ENCODE measurements at places on chromosomes 2 and 18.

DNA sequence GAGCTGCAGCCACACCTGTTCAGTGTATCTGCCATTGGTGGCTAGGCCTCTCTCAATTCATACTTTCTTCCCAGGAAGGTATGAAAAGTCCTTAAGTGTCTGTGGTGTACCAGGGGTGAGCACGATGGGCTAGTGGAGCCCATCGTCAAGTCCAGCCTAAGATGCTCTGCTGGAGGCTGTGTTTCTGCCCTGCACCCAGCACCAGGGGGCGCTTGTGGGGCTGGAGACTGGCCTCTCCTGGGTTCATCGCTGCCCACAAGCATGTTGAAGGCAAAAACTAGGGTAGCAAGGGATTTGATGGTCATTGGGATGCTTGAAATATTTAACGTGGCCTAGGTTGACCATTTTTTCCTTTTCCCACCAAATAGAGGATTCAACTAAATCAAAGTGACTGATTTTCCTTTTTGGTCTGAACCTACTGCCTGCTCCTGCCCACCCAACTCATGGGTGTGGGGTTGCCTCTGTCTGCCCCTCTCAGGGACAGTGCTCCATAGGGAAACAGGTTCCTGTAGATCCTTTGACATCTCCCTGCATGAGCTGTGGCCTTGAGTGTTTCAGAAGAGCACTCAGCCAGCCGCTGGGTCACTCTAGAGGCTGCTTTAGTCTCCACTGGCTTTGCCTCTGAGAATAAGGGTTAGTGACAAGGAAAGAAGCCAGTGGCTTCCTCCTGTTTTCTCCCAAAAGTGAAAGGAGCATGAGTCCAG, 59.0 kb downstream of the TPGS2 start:
- DNase-seq = peak; percentile 38

- no peak for DNase-seq
These were observed 190.0 kb downstream of the SEPTIN10 start for GRCh38 chr2:109423556-109424359.

DNA sequence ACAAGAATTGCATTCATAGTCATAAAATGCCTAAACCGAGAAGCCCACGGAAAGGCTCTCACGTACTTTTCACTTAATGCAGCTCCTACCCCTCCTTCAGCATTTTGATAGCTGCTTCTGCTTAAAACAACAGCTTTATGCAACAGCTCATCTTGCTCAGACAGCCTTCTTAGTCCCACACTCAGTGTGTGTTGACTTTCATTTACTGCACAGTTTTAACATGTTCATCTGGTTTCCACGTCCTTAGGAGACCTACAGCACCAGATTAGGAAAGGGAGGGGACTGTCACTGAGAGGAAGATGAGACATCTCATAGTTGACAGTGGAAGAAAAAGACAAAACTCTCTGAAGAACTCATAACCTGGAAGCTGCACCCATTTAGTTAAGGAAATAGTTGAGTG, 435.4 kb downstream of the SETBP1 start:
- DNase-seq = no peak

DNA sequence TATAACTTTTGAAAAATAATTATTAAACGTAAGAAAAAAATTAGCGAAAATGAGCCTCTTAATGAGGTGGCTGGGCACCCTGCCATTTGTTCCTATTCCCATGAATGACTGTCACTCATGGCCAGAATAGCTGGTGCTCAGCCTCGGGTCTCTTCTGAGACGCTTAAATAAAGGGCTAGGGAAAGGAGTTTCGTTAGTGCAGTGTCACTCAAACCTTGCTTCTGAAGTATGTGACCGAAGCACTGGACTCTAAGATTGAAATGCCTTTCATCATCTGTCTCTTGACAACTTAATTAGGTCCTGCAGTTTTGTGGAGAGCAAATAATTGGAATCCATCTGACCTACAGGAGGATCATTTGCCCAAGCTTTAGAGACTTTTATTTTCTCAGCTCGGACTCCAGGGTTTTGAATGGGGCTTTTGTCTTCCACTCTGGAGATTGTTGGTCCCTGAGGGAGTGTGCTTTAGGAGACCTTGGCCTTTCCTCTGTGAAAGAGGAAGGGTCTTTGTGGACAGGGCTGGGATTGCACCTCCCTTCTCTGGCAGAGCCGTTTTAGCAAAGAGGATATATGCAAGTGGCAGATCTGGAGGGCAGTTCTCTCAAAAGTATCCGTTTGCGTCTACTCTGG, 42.3 kb upstream of the FHOD3 start:
- no peak for DNase-seq

- DNase-seq = no peak
These were observed 208.4 kb downstream of the ZBTB7C start for GRCh38 chr18:48200631-48201336.

DNA sequence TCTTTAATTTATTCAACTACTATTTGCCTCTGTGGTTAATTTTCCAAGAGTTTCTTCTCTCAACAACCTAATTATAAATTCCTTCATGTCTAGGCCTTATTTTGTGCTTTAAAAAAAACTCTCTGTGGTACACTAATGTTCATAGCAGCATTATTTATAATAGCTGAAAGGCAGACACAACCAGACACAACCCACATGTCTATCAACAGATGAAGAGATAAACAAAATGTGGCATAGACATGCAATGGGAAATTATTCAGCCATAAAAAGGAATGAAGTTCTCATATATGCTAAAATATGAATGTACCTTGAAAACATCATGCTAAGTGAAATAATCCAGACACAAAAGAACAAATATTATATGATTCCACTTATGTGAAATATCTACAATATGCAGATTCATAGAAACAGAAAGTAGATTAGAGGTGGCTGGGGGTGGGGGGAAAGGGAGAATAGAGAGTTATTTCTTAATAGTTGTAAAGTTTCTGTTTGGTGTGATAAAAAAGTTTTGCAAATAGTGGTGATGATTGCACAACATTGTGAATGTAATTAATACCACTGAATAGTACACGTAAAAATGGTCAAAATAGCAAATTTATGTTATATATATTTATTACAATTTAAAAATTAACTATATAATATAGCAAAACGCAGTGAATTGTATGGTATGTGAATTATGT, 28.1 kb upstream of the RASGRP3 start:
- DNase-seq = no peak

- DNase-seq = peak; percentile 59
These were observed at the start of gene ZNF804A for GRCh38 chr2:184598316-184599053. TSS of gene ZNF804A (plus strand) at chr2:184598529. CDS start at chr2:184598960, 431 bp downstream.

GRCh38 chr2:182482511-182482910, 55.7 kb upstream of the PDE1A start:
- no peak for DNase-seq

DNA sequence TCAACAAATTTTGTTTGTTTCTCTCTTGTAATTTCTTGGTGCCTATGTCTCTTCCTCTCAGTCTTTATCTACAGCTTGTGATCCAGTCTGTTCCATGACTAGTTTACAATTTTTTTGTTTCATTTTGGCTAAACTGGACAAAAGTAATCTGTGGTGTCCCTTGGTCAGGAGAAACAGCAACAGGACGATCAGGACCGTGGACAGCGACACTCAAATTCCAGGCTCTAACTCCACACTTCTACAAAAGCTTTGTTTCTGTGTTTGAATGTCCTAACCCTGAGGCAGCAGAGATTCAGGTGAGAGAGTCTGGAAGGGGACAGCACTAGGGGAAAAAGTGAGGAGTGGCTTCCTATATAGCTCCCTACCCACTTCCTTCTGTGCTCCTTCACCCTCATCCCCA, 593.3 kb upstream of the FANCL start:
- peak; percentile 62 for DNase-seq

GRCh38 chr18:551404-552061, 28.6 kb upstream of the CETN1 start:
- DNase-seq = no peak

GRCh38 chr2:142180820-142181533, 50.2 kb upstream of the LRP1B start:
- DNase-seq = peak; percentile 54

DNA sequence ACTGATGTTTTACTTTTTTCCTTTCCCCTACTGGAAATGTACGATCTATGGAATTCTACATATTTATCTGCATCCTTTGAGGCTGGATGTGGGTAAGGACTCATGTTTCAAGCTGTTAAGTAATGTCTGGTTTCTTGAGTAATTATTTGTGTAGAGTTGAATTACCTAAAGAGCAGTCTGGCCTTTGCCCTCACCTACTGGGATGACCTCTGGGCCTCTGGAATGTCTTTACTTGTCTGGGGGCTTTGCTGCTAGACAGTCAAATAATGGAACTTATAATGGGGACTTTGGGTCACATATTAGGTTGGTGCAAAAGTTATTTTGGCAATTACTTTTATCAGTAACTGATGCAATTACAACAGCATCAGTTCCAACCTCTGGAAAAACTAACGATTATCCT, 244.7 kb downstream of the CCDC178 start:
- DNase-seq = no peak

DNA sequence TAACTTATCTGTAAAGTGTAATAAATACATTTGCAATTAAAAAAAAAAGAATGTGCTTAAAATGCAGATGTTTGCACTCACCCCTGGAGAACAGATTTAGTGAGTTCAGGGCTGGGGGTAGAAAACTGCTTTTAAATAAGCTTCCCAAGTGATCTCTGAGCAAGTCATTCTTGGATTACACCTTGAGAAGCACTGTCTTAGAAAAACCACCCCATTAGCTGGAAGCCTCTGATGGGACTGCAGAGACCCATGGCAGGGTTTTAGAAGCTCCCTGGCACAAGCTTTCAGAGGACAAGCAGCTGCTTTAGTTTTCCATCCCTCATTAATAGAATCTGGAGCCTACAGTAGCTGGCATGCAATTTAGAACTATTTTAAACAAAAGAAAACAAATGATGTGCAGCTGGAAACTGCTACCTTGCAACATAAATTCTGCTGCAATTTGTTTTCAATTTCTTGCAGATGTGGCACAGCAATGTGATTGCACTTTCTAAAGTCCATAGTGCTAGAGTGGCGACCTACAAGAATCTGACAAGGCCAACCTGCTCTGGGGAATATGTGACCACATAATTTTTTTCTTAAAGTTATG, 141.5 kb downstream of the CDC42EP3 start:
- no peak for DNase-seq
